SW 1271 (cell line): ENCODE measurements at places on chromosomes 11 and 22.

- DNase-seq: no peak
These were observed 772.1 kb downstream of the NTM start for GRCh38 chr11:132142554-132142953.

GRCh38 chr11:65919573-65920371, 546 bp downstream of the DRAP1 start:
- DNase-seq: no peak

GRCh38 chr11:97729546-97730272, 1291.0 kb upstream of the CNTN5 start:
- DNase-seq: no peak

DNA sequence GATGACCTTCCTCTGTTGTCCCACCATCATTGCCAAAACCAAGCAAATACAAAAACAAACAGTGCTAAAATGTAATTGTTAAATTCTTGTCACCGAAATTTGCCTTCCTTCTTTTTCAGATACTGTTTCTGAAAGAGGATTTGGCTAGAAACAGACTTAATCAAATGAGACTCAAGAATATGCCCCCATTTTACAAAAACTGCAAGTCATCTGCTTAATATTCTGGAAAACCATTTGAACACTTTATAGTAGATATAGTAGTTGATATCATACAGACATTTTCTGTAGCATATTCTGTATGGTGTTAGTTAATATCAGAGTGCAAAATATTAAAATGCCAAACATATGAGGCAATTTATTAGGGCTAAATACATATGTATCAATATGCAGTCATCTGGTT, 3.5 kb downstream of the OR5M1 start:
- DNase-seq: no peak

GRCh38 chr11:64122411-64123410, 43.2 kb downstream of the MACROD1 start:
- DNase-seq: no peak

- DNase-seq: no peak
These were observed 22.2 kb upstream of the MUC5B start for GRCh38 chr11:1200611-1201191.

DNA sequence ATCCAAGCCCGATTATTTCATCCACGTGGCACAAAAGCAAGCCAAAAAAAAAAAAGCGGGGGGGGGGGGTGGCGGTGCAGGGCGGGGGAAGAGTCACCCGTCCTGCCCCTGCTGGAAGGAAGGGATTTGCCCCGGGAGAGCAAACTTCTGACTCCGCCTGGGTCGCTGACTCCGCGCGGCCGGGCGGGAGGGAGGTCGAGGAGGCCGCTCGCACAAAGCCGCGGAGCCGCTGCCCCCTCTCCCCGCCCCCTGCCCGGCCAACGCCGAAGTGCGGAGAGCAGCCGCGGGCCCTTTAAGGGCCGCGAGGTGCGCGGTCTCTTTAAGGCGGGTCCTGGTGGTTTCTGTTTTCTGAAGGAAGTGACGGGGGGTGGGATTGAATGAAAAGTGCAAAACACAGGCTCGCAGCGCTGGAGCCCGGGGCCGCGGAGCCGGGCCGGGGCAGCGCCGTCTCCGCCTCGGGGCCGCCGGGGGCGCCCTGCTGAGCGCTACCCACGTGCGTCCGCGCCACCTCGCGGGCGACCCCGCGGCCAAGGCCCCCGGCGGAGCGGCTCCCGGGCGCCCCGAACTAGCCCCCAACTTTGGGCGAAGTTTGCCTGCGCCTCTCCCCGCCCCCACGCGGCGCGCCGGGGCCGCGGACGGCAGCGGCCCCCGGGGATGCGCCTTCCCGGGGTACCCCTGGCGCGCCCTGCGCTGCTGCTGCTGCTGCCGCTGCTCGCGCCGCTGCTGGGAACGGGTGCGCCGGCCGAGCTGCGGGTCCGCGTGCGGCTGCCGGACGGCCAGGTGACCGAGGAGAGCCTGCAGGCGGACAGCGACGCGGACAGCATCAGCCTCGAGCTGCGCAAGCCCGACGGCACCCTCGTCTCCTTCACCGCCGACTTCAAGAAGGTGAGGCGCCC, at the start of gene OAF:
TSS of gene OAF (plus strand) at position 407 of the 896 bp plus-strand sequence. CDS start at position 655, 248 bp downstream.
- DNase-seq: peak; percentile 74

GRCh38 chr11:85725510-85726258, 39.7 kb upstream of the CCDC89 start:
- DNase-seq: peak; percentile 94

GRCh38 chr11:36530840-36531239, 20.8 kb upstream of the TRAF6 start:
- no peak for DNase-seq

DNA sequence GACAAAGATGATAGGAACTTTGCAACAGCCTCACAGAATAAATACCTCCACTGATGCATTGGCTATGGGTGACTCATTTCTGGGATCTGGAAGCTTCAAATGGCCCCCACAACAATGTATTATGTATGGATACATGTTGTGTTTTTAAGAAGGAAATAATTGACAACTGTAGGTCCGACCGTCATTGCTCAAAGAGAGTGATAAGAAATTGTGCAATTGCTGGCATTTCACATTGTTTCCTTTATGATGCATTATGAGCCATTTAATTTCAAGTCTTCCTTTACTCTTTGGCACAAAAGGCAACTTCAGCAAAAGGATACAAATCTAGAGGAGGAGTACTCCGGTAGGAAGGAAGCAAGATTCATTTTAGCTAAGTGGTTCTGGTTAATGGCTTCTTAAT, 2.0 kb downstream of the ANO3 start:
- DNase-seq: no peak

DNA sequence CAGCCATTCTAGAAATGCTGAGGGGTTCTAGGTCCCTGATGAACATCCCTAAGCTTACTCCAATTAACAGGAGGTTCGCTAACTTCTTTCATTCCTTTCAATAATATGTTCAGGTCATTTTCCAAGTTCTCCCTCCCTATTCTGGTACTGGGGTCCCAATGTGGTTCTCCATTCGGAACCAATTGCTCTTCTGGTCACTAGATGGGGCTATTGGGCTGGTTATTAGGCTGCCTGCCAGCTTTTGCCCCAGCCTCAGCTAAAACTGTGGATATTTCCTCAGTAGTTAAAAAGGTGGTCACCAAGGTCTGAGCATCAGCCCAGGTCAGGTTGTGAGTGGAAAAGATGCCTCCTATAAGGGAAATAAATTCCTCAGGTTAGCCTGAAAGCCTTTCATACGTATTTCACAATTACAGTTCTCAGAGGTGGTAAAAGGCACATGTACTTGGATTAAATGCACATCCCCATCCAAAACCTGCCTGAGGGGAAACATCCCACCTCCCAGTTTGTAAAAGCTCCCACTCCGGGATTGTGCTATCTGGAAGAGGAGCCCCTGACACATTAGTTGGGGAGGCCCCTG, 161.1 kb upstream of the CCDC179 start:
- no peak for DNase-seq

DNA sequence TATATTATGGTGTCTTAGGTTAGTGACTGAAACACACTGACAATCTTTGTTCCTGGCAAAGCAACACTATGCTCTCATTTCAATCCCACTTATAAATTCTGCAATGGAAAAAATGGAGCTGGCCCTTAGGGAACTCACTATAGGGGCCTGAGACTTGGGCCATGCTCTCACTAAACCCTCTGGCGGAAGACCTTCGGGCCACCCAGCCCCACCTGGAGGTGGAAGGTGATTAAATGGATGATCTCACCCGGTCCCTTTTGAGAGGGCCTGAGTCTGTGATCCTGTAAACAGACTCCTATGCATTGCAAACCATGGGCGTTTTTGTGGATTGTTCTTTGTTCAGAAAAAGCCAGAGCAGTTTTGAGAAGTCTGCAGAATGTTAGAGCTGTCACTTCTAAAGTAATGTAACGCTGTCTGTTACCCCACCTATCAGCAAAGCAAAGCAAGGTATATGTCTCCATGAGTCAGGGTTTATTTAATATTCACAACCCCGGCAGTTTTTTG, 17.0 kb upstream of the CDON start:
- no peak for DNase-seq

DNA sequence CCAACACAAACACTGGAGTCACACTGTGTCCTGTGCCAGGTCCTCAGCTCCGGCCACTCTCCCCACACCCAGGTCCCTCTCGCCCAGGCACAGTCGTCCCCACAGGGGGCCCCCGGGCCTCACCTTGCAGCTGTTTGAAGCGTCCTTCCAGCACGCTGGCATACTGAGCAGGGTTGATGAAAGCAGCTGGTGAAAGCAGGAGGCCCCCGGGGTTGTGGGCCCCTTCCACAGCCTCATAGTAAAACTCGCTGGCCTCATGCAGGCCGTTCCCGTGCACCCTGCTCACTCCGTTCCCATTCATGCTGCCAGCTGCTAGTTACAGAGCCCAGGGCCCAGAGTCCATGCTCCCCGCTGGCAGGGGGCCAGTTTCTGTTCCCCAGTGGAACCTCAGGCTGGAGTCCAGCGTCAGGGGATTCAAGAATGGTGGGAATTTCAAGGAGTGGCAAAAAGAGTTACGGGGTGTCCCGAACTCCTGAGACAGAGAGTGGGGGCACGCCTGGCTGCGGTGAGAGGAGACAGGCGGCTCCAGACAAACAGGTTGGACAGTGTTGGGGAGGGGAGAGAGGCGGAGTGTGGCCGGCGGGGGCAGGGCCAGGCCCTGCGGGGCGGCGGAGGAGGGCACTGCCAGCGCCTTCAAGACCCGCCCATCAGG, 10.6 kb downstream of the SPTBN2 start:
- DNase-seq: no peak

DNA sequence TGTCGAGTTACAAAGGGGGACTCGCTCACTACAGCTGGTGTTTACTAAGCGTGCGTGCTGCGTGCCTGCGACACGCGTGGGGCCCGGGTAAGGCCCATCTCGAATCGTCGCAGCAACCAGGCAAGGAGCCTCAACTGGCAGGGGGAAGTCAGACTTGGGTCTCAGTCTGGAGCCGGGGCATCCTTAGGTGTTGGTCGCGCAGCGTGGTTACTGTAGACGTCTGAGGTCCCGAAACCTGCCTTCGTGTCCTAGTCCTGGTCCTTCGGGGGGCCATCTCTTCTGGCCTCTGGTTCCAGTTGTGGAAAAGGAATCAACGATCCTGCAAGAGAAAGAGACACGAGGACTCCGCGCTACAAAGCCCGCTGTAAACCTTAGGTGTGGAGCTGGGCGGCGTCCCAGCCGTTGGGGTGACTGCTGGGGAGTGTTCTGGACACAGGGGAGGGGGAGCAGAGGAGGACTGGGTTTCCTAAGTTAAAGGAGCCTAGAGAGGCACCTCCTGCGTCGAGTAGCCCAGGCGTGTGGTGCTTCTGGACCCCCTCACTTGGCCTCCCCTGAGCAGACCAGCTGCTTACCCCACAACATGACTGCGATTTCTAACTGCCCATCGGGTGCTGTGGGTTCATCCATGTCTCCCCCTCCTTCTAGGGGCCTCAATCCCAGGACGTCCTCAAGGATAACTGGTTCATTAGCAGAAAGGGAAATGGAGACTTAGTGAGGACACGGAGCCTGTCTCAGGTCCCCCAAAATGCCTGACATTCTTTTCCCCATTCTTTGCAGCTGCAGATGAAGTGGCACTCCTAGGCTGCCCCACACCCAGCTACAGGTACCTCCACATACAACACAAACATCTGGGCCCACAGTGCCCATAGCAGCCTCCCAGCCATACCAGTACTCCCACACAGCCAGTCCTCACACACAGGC, 4.9 kb upstream of the WNT11 start:
- DNase-seq: no peak

DNA sequence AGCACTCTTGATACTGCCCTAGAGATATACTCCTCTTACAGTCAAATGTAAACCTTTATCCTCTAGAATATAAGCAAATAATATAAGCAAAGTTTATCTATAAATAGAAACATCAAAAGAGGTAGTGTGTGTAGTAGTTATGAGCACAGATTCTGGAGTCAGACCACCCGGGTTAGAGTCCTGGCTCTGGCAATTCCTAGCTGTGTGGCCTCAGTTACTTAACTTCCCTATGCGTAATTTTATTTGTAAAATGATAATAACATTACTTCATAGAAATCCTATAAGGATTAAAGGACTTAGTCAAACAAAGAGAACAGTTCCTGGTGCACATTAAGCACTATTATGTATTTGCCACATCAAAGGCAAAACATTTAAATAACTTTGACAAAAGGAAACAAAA, 7.0 kb downstream of the MSANTD4 start:
- no peak for DNase-seq

DNA sequence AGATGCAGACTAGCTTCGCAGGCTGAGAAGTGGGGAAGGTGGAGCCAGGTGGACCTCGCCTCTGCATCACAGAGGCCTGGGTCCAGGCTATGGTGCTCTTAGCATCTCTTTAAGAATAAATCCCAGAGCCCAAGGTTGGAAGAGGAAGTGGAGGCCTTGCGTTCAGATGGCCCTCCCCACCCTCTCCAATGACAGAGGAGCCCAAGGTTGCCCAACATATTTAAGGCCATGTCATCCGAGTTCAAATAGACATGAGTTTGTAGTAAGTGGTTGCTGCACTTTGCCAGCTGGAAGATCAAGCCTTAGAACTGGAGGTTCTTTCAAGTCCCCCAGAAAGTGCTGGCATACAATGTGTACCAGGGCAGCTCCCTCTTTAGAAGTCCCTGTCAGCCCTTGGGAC, 47.1 kb upstream of the HORMAD2 start:
- DNase-seq: no peak

DNA sequence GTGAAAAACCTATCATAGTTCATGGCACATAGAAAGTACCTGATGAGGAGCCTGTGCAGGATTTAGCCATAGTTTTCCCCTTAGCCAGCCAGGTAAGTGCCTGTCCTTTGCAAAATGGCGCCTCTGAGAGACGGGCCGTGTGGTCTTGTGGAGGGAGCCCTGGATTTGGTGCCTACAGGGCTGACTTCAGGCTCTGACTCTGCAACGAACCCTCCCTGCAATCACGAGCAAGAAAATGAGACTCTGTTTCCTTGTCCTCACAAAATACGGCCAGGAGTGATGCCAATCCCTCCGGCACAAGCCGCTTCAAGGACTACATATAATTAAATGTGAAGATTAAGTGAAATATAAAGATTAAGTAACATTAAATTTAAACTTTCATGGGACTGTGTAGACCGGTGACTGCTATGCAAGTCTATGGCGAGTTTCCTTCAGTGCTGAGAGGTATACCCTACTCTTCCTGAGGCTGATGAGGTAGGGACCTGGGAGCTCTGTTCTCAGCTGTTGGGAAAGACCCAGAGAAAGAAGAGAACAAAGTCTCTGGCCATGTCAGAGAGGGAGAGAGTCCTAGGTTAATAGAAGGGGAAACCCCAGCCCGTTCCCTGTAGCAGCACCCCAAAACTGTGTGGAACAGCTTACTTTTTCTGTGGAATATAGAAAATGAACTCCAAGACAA, 6.1 kb upstream of the CXCR5 start:
- no peak for DNase-seq

DNA sequence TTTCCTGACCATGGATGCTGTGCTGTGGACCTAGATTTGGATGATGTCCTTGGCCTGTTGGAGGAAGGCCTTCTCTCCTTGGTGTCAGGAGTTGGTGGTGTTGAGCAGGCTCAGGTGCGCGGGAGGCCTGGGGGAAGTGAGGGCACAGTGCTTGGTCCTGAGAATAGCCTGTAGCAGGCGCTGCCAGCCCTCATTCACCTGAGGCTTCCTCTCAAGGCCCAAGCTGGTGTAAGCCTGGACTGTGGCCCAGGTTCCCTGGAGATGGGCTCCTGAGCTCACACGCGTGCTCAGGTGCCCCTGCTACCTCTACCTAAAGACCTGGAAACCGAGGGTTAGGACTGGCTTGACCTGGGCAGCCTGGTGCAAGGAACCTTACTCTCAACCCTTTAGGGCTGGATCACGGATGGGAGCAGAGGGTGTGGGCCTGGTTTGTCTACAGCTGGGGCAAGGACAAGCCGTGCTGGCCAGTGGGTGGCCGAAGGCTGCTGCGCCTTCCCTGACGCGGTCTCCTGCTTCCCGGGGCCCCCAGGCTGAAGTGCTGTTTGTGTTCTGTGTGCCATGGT, 7.8 kb upstream of the GRAMD4 start:
- DNase-seq: no peak

GRCh38 chr11:67820081-67820480, 145.7 kb upstream of the ALDH3B2 start:
- DNase-seq: no peak
